ENCODE measurements at places on chromosomes 1 and 21.

DNA sequence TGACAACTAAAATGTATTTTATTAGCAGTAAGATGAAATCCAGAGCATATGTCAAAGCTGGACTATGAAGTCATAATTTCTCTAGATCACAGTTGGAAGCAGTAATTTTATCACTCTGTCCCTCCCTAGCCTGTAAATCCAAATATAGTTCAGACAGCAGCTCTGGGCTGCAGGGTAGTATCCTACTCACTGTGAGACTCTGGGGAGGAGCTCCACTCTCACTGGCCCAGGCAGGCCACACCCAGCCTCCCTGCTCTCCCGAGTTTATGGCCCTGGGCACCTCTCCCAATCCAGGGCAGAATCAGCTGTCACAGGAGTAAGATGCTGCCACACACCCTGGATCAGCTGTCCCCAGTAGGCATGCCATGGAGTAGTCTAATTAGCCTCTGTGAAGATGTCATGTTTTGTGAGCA lies 131.1 kb downstream of the HLCS start:
- DNase-seq, result no peak

GRCh38 chr1:188140958-188141357 lies 1312.2 kb downstream of the PLA2G4A start:
- no peak for DNase-seq

- DNase-seq, result no peak
Observed at GRCh38 chr1:24100945-24101737, 10.8 kb downstream of the MYOM3 start.

GRCh38 chr1:217274416-217274815 lies 356.5 kb downstream of the GPATCH2 start:
- DNase-seq, result no peak

GRCh38 chr1:236400061-236400603 lies 6.0 kb downstream of the EDARADD start:
- no peak for DNase-seq

GRCh38 chr1:167689567-167689920 lies 32.2 kb upstream of the MPZL1 start:
- DNase-seq, result no peak

- DNase-seq, result no peak
Observed at GRCh38 chr1:80217377-80217986, 1211.0 kb upstream of the ADGRL4 start.

DNA sequence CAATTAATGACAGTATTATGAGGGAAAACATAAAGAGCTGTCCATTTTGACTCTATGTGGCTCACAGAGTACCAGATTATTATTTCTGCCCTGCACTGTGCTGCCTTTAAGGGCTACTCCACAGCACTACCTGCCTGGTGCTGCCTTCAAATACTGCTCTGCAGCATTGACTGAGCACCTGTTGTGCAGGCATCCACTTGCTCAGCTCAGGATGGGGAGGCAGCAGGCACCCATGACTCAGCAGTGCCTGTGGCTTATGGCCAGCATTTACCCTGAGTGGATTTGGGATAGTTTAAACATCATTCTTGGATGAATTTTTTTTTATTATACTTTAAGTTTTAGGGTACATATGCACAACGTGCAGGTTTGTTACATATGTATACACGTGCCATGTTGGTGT lies 953 bp upstream of the KPRP start:
- DNase-seq, result no peak

DNA sequence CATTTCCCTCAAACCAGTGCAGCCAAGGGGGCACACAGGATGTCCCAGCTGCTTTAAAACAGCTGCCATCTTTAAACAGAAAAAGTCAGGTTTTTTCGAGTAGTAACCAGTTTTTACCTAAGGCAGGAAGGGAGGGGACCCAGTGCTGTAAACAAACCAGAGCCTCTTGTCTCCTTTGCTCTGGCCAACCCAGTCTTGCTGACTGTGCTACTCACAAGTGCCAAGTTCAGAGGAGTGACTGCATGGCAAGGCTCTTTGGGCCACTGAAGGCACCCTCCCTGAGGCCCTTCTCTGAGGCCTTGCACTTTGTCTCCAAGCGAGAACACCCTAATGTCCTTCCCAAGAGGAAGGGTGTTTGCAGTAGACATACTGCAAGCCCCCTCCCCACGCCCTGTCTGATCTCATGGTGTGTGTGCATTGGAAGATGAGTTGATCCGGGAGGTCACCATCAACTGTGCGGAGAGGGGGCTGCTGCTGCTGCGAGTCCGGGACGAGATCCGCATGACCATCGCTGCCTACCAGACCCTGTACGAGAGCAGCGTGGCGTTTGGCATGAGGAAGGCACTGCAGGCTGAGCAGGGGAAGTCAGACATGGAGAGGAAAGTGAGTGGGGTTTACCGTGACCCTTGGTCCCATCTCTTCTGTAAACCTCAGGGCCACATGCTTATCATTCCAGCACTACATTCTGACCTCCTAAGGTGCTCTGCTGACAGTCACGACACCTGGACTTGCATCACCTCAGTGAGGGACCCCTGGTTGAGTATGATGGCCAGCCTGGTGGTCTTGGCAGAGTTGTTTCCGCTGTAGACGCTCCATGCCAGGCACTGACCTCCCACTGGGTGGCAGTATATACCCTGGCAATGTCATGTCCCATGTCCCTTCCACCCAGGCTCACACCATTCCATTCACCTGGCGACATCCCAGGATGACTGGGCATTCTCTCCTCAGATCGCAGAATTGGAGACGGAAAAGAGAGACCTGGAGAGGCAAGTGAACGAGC lies 4.7 kb downstream of the DNALI1 start:
- peak; percentile 53 for DNase-seq

GRCh38 chr21:26512664-26513063 lies 60.4 kb downstream of the CYYR1 start:
- no peak for DNase-seq

DNA sequence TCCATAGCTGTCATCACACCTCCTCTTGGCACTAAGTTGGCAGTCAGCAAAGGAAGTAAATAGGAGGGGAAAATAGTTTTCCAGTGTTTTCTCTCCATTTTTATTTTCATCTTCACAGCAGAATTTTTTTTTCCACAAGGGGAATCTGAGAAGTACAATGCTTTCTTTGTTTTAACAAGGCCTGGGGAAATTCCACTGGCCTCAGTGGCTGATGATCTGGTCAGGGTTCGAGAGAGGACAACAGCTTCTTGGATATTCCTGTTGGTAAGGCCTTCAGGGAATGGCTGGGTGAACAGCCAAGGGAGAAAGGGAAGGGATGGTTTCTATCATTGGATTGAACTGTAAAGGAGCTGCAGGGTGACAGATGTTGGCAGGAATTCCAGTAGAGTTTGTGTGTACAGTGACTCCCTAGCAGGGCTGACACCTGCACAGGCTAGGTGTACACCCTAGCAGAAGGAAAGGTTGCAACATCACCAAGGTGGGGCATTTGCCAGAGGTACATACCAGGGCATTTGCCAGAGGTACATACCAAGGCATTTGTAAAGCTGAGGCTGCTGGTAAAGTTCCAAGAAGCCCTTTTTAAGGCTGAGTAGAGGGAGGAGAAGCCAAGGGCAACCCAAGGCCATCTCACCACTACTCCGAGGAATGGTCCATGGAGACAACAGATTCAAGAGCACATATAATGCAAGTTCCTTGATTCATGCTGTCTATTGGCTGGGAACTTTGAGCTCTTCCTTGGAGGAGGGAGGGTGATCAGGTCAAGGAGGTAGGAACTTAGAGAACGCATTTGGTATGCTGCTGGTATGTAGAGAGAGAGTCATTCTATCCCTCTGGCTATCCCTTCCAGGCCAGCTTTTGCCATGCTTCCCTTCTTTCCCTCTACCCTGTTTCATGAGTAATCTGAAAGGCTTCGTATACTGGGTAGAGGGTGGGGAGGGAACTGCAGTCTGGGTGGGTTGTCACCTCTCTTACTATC lies 3.1 kb downstream of the GJA5 start:
- DNase-seq, result no peak

- no peak for DNase-seq
Observed at GRCh38 chr1:208835097-208835463, 590.9 kb upstream of the PLXNA2 start.
